ENCODE measurements at places on chromosomes 4 and X. TPM values are rescaled to one million over a fixed set of nuclear protein-coding genes. Genes with fewer than 3 reads are reported as not detected.

MAGEA2 gene
- not detected for polyA plus RNA-seq

CCSER1 gene
- polyA plus RNA-seq = not detected

GPC4 gene
- polyA plus RNA-seq = not detected

RASSF6 gene
- polyA plus RNA-seq = 0.20 TPM

ERCC6L gene
- polyA plus RNA-seq = 0.49 TPM

PITX2 gene
- not detected for polyA plus RNA-seq

P2RY8 gene
- 221 TPM for polyA plus RNA-seq

TEX13C gene
- not detected for polyA plus RNA-seq

NPY1R gene
- polyA plus RNA-seq = not detected

DNA sequence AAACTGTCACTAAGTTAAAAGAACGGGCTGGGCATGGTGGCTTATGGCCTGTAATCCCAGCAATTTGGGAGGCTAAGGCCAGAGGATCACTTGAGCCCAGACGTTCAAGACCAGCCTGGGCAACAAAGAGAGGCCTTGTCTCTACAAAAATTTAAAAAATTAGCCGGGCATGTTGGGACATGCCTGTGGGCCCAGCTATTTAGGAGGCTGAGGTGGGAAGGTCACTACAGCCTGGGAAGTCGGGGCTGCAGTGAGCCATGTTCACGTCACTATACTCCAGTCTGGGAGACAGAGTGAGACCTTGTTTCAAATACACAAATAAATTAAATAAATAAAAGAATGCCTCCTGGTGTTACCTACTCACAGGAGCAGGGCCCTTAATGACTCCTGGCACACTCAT lies 69.5 kb downstream of the APBB2 start:
- H3K4me3 ChIP-seq = no peak overlapping the region
- no peaks in the 10 kb centered on the region for H3K4me1 ChIP-seq
- no peaks in the 10 kb centered on the region for H3K36me3 ChIP-seq

- H3K4me3 ChIP-seq = no peak overlapping the region
- no peak for DNase-seq
- no peaks in the 10 kb centered on the region for H3K27me3 ChIP-seq
- H3K36me3 ChIP-seq = no peaks in the 10 kb centered on the region
- no peaks in the 10 kb centered on the region for H3K4me1 ChIP-seq
These were observed 2.6 kb upstream of the ADH1B start for GRCh38 chr4:99323756-99324155.

- no peak overlapping the region for H3K27ac ChIP-seq
- H3K36me3 ChIP-seq = no peaks in the 10 kb centered on the region
- no peaks in the 10 kb centered on the region for H3K27me3 ChIP-seq
- no peak overlapping the region for H3K4me3 ChIP-seq
These were observed 4.6 kb downstream of the ZNF185 start for GRCh38 chrX:152902502-152902820.

DNA sequence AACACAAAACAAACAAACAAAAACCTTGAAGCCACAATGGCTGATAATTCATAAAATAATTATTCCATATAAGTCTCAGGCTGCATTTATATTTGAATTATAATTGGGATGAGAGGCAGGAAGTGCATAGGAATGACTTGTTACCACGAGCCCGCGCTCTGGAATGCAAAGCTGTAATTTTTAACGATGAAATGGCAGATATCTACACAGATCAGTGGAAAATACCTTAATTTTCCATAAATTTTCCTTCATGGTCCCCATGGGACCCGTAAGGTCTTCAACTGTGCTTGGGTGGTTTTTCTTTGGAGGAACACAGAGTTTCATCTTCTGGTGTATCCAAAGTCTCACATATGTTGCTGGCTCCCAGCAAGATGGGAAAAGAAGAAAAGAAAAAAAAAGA lies 226.8 kb downstream of the SHOX start:
- no peaks in the 10 kb centered on the region for H3K36me3 ChIP-seq
- H3K4me3 ChIP-seq = no peak overlapping the region
- H3K27ac ChIP-seq = no peak overlapping the region
- no peaks in the 10 kb centered on the region for H3K4me1 ChIP-seq

GRCh38 chr4:173056271-173056670 lies 112.3 kb upstream of the GALNT7 start:
- no peaks in the 10 kb centered on the region for H3K36me3 ChIP-seq
- no peaks in the 10 kb centered on the region for H3K27me3 ChIP-seq
- no peak overlapping the region for H3K4me3 ChIP-seq
- no peak for DNase-seq
- H3K4me1 ChIP-seq = no peaks in the 10 kb centered on the region

DNA sequence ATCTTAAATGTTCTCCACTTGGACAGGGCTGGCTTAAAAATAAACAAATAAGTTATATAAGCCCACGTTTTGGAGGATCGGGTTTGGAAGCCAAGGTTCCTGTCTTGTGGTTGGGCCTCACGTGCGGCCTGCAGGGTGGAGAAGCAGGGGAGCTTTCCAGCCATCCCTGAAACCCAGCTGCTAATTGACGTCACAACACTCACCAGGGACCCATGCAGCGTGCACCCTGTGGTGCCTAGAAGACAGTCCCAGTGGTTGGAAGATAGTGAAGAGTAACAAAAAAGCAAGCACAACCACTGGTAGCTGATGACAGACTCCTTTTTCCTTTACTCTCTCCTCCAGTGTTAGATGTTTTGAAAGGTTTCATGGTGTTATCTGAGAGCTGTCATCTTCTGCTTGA lies 142.0 kb upstream of the RBPJ start:
- no peaks in the 10 kb centered on the region for H3K36me3 ChIP-seq
- no peak for DNase-seq
- no peak overlapping the region for H3K4me3 ChIP-seq
- H3K27ac ChIP-seq = no peak overlapping the region
- no peaks in the 10 kb centered on the region for H3K27me3 ChIP-seq
- no peaks in the 10 kb centered on the region for H3K4me1 ChIP-seq

- H3K27ac ChIP-seq = no peak overlapping the region
- H3K4me3 ChIP-seq = no peak overlapping the region
- no peaks in the 10 kb centered on the region for H3K27me3 ChIP-seq
- DNase-seq = no peak
- peaks cover 13% of the 10 kb centered on the region for H3K4me1 ChIP-seq
These were observed 2.4 kb upstream of the PPP3CA start for GRCh38 chr4:101349801-101350064.

DNA sequence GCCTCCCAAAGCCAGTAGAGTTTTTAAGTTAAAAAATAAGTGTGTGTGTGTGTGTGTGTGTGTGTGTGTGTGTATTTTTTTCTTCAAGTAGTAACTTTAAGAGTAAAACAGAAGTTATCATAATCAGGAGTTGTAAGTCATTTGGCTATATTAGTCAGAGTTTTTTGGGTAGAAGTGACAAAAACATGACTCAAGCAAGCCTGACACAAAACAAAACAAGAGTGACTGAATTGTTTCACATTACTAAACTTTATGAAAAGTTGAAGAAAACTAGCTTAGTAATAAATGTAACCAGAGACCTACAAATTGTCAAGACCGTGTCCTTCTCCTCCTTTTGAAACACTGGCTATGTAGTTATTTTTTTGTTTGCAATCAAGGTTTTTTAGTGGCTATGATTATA lies 738.0 kb upstream of the PITX2 start:
- no peak overlapping the region for H3K27ac ChIP-seq
- H3K36me3 ChIP-seq = no peaks in the 10 kb centered on the region
- no peak overlapping the region for H3K4me3 ChIP-seq

- no peaks in the 10 kb centered on the region for H3K4me1 ChIP-seq
- no peak overlapping the region for H3K27ac ChIP-seq
- no peaks in the 10 kb centered on the region for H3K27me3 ChIP-seq
- no peak overlapping the region for H3K4me3 ChIP-seq
- H3K36me3 ChIP-seq = no peaks in the 10 kb centered on the region
- DNase-seq = no peak
These were observed 1271.0 kb downstream of the RAPGEF2 start for GRCh38 chr4:160373911-160374310.

GRCh38 chr4:7647600-7648543 lies 213.1 kb upstream of the PSAPL1 start:
- no peak for DNase-seq
- H3K36me3 ChIP-seq = no peaks in the 10 kb centered on the region
- no peak overlapping the region for H3K27ac ChIP-seq
- no peak overlapping the region for H3K4me3 ChIP-seq

- no peak for DNase-seq
- H3K4me3 ChIP-seq = no peak overlapping the region
- no peaks in the 10 kb centered on the region for H3K27me3 ChIP-seq
- no peaks in the 10 kb centered on the region for H3K4me1 ChIP-seq
These were observed 6.9 kb downstream of the L1CAM start for GRCh38 chrX:153878969-153879653.

GRCh38 chrX:125101971-125102755 lies 217.5 kb upstream of the TEX13C start:
- H3K4me3 ChIP-seq = no peak overlapping the region
- no peak overlapping the region for H3K27ac ChIP-seq
- H3K36me3 ChIP-seq = no peaks in the 10 kb centered on the region
- no peak for DNase-seq
- no peaks in the 10 kb centered on the region for H3K4me1 ChIP-seq

DNA sequence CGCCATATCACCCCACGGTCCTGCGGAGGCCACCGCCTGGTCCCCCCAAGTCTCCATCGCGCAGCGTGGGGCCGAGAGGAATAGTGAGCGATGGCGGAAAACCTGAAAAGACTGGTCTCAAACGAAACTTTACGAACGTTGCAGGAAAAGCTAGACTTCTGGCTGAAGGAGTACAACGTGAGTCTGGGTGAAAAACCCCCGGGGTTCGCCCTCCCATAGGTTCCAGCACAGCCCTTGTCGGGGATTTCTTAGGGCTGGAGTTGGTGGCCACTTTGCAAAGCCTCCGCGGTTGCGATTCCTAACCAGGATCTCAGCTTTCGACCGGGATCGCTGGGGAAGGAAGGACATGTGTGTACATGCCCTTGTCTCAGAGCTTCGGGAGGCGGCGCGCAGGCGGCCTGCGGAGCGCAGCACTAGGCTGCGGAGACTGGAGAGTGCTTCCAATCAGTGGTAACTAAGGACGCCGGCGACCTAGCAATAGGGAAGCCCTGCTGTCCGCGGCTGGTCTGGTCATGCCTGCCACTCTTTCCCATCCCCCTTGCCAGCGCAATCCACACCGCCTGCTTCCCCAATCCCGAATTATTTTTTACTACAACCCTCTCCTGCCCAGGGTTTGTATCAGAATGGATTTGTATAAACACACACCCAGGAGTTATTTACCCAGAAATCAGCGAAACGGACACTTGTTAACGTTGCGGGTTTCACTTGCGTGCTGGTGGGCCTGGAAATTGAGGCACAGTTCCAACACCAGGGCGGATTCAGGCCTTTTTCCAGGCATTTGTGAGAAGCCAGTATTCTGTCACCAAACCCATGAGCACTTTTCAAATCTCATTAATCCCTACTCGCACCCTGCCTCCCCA lies 741 bp downstream of the SPATA18 start:
- H3K36me3 ChIP-seq = no peaks in the 10 kb centered on the region
- H3K4me1 ChIP-seq = peaks cover 8% of the 10 kb centered on the region
- no peak overlapping the region for H3K27ac ChIP-seq
- DNase-seq = no peak

- no peak overlapping the region for H3K27ac ChIP-seq
- H3K4me3 ChIP-seq = no peak overlapping the region
- no peaks in the 10 kb centered on the region for H3K4me1 ChIP-seq
- no peak for DNase-seq
- no peaks in the 10 kb centered on the region for H3K27me3 ChIP-seq
- H3K36me3 ChIP-seq = no peaks in the 10 kb centered on the region
These were observed 269.8 kb upstream of the ARX start for GRCh38 chrX:25285598-25285997.

DNA sequence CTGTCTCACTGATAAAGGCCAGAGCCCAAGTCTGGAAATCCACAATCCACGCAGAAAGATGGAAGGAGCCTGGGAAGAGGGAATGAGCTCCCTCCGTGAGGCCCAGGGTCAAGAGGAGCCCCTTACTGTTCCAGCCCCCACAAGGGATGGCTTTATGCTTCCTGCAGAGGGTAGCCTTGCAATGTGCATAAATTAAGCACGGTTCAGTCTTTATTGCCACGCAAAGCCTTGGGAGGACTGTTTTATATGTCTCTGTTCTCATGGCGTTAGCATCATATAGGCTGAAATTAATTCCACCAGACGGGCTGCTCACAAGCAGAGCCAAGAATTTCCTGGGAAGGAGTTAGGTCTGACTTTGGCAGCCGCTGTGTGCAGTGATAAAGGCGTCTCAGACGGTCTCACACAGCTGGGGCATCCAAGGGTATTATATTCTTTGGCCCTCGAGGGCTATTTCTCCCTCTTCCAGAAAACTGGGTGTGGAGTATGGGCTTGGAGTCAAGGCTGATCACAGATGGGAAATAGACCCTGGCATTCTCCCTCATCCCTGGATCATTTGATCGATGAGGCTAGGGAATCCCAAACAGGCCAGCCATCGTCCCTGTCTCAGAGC lies 38.5 kb downstream of the CYTL1 start:
- no peak for DNase-seq
- no peaks in the 10 kb centered on the region for H3K27me3 ChIP-seq
- H3K27ac ChIP-seq = no peak overlapping the region
- no peaks in the 10 kb centered on the region for H3K4me1 ChIP-seq

GRCh38 chrX:129688097-129688496 lies 33.3 kb upstream of the APLN start:
- no peak for DNase-seq
- no peak overlapping the region for H3K4me3 ChIP-seq
- H3K27me3 ChIP-seq = no peaks in the 10 kb centered on the region
- H3K4me1 ChIP-seq = no peaks in the 10 kb centered on the region

Data from naive thymus-derived CD4-positive, alpha-beta T cell (primary cell).